ENCODE measurements at places on chromosomes 7 and 10.

DNA sequence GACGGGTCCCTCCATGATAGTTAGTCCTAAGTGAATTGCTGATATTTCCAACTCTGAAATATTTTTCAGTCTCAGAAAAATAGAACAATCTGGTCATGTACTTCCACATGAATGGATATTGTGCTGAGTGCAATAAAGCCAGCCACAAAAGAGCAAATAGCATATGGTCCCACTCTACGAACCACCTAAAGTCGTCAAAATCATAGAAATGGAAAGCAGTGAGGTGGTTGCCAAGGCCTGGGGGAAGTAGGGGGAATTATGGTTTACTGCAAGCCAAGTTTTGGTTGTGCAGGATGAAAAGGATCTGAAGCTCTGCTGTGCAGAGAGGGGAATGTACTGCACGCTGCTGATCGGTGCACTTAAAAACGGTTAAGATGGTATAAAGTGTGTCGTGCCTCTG, 313.8 kb upstream of the ADARB2 start:
- DNase-seq = no peak

- DNase-seq = no peak
These were observed 81.5 kb upstream of the GNAI1 start for GRCh38 chr7:80053124-80053523.

DNA sequence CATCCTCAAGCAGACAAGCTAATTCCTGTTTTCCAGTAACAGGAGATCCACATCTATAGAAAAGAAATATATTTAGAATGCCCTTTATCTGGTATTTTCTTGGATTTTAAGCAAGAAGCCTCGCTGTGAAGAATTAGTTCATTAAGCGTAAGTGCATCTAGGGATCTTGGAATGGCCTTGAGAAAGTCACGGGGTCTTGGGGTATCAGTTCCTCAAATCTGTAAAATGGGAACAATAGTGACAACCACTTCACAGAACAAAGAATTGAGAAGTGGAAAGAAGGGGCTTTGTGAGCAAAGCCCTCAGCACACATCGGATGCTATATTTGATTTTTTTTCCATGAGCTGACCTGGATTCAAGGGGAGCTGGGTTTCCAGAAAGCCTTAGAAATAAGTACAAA, 32.3 kb upstream of the WDFY4 start:
- no peak for DNase-seq

GRCh38 chr10:100713859-100714565, 31.4 kb upstream of the PAX2 start:
- DNase-seq = no peak

DNA sequence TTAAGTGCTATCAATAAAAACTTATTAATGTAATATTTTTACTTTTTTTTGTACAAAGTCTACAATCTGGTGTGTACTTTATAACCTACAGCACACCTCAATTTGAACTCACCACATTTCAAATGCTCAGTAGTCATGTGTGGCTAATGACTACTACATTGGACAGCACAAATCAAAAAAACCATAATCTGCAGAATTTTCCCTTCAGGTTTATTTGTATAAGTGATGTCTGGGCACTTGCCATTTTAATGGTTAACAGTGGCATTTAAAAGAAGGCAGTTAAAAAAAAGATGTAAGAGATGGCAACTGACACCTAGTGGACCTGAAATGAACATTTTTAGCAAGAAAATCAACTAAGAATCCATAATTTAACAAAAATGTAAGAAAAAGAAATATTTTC, 124.6 kb upstream of the NRBF2 start:
- DNase-seq = no peak

- no peak for DNase-seq
These were observed 200.1 kb downstream of the CCDC3 start for GRCh38 chr10:12801214-12802087.

- no peak for DNase-seq
These were observed at the start of gene TTYH3 for GRCh38 chr7:2631946-2632732. Gene TTYH3 (plus strand): TSS chr7:2631986. CDS start chr7:2632156, 170 bp downstream.

DNA sequence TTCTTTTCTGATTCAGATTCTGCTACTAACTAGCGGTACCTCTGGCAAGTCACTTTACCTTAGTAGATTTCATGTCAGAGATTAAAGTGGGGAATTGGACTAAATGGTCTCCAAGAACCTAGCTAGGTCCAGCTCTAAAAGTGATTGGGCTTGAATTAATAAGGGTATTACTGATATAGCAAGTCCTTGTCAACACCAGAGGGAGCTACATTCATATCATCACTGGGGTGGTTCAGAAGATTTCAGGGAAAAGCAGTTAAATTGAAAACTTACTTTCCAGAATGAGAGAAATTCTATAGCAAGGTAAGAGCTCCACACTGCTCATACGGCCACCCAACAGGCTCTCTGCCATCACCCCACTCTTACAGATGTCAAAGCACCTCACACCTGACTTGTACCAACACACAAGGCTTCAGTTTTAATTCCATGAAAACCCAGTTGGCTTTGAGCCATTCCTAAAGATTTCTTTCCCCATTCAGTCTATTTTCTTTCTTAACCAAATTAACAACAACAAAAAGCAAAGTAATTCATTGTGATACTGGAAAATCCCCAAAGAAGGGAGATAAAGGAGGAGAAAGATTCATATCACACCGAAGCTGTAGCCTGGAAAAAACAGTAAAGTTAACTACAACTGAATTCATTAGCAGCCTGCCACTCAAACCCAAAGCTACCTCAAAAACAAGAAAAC, 38.0 kb upstream of the SPOCK2 start:
- DNase-seq = no peak

GRCh38 chr7:67453580-67454380, 457.1 kb downstream of the TYW1 start:
- DNase-seq = no peak

GRCh38 chr7:102097601-102098161, 189.0 kb upstream of the SH2B2 start:
- no peak for DNase-seq

DNA sequence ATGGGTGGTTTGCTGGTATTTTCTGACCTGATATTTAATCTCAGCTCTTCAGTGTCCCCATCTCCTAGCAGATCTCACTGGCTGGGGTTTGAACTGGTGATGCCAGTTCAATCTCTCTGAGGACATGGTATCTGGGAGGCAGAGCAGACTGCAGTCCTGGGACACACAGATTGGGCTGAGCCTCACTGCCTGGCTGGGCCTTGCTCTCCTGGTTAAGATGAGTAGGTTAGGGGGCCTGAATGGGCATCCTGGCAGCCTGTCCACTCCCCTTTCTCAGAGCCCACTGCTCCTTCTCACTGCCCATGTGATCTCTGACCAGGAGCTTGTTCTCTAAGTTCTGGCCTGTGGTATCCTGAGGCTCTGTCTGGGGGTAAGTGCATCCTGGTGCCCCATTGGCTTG, 363.4 kb downstream of the GLRX3 start:
- DNase-seq = no peak

- DNase-seq = no peak
These were observed 335.2 kb upstream of the SEMA3D start for GRCh38 chr7:85522070-85522469.

GRCh38 chr7:71615017-71615416, 483.1 kb downstream of the GALNT17 start:
- no peak for DNase-seq

DNA sequence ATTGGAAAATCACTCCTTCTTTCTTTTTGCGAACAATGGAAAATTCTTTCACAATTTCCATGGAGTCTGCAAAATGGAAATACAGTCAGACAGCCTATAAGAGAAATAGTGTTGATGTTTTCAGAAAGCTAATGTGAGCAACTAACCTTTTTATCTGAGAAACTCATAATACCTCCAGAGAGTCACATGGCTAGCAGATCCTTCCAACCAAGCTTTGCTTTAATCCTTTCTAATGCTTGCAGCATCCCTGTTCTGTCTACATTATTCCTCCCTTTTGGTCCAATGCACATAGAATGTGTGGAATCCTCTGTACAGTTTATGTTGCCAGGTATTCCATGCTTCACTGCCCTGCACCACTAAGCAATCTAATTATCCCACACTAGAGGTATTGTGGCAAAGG, 717.5 kb upstream of the LRRN3 start:
- no peak for DNase-seq

- DNase-seq = no peak
These were observed 1040.0 kb downstream of the SORCS3 start for GRCh38 chr10:105681051-105681450.

DNA sequence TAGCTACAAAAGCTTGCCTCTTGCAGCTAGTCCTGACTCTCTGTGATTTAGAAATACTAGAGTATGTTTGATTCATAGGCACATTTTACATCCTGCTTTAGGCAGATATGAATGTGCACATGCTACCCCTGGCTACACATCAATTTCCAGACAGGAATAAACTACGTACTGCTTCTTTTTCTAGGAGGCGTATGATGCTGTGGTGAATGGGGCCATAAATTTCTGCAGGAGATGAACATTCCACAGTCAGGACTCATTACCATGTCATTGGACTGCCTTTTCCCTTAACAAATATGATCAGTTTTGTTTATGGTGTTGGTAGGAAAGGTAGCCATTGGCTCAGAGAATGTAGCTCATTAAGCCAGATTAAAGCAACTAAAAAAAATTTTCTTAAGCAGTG, 50.1 kb upstream of the IFRD1 start:
- no peak for DNase-seq

DNA sequence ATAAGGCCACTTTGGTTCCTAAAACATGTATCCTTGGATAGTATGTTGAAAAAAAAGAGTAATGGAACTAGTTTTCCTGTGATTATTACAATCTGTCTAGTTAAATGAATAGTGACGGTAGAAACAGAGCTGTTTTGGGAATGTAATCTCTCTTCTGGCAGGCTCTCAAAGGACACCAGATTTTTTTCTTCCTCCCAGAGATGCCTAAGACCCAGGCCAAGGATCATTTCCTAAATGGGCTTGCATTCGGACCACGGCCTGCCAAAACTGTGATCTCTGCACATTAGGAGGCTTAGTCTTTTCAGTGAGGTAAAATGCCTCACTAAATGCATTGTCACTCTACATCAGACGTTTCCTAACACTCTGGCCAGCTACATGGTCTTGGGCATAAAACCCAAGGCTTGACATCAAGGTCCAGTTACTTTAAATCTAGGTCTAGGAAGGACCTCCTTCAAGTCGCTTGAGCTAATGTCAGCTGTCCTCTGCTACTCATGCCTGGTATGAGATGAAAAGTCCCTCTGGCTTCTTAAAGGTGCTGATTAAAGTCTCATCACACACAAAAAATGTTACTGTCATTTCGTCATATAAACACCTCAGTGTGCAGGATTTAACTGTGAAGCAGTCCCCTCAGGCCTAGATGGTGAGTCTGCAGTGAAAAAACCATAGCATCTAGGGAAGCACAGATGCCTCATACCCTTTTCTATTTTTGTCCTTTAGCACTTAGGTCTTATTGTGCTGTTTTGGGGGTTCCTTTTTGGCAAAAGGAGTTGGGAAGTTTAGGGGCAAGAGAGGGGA, 47.7 kb downstream of the DLD start:
- no peak for DNase-seq

DNA sequence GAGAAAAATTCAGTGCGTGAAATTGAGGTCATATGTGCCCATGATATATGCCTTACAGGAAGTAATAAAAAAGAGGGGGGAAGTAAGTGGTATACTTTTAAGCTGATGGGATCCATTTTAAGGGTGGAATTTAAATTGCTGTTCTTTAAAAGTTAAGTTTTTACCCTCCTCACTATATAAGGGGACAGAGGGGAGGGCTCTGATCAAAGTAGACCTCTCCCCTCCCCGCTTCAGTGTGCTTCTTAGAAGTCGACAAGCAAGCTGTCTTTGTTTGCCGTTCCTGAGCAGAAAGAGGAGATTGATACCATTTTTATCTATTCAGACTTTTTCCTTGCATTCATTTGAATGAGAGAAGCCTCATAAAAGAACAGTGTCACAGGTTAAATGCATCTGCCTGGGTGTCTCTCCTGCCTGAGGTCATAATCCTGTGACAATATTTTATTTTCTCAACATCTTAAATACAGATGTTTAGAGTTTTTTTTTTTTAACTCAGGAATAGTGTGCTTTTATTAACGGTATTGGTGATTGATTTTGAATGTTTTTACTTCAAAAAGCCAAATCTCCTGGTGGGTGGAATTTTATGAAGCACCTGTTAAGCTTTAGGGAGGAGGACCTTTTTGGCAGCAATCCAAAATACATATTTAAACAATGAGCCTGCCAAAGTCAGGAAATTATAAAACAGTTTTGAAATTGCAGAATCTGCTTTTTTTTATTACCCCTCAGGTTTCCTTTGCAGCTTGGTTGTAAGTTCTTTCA, 141.7 kb downstream of the KAT6B start:
- DNase-seq = no peak

GRCh38 chr10:6928586-6928985, 348.5 kb upstream of the PRKCQ start:
- DNase-seq = no peak

DNA sequence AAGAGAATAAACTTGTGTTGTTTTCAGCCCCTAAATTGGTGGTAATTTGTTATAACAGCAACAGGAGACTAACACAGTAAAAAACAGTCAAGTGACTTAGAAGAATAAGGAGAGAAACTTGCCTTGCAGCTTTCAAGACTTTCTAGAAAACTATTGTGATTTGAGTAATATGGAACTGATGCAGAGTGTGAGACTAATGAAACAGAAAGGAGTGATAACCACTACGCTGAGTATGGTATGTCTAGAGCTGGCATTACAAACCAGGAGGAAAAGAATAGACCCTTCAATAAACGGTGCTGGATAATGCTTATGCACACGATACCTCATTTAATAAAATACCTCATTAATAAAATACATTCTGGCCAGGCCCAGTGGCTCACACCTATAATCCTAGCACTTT, 99.9 kb downstream of the CREM start:
- no peak for DNase-seq

DNA sequence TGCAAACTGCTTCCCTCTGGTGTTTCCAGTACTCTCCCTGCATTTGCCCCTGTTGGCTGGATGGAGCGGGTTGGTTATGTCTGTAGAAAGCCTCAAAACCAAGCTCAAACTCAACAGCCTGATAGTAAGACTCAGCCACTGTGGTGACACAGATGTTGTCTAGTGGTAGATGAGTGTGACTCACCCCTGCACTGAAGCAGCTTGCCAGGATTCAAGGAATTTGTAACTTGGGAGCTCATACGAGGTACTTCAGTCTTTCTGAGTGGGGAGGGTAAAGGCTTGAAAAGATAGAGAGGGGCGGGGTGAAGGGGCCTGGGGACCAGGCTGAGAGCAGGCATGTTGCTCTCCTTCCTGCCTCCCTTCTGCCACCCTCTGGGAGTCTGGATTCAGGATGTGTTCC, 22.9 kb upstream of the AQP1 start:
- DNase-seq = no peak

- DNase-seq = peak; percentile 81
These were observed at the start of gene PALS2 for GRCh38 chr7:24572997-24573553. Gene PALS2 (plus strand): TSS chr7:24573452. CDS start chr7:24623668, 50,216 bp downstream.

DNA sequence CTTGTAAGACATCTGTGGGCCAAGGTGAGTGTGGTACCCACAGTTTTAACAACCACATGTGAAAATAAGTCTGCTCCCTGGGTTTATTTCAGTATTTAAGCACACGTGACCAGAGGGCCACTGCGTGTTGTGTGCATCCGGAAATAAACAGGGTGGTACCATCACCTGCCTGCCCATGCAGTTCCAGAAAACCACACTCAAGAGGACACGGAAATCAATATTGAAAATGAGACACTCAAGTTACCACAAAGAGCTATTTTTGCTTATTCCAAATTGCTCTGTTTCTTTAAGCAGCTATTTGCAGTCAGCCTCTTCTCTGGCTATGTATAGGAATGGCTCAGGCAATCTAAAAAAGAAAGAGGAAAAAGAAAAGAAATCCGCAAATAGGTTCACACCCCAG, 71.8 kb upstream of the LOXL4 start:
- DNase-seq = no peak

GRCh38 chr7:118061386-118061785, 122.6 kb upstream of the LSM8 start:
- no peak for DNase-seq

Measured in activated naive CD4-positive, alpha-beta T cell treated with anti-CD3 and anti-CD28 coated beads, Interleukin-2, amount 50 U/mL, for 16 hours (primary cell).